ENCODE measurements at places on chromosomes 2 and 18. TPM values are rescaled to one million over a fixed set of nuclear protein-coding genes. Genes with fewer than 3 reads are reported as not detected.

PROC gene
- total RNA-seq, result not detected

SH2D6 gene
- total RNA-seq, result not detected

SPDYA gene
- 0.33 TPM for total RNA-seq

LRP1B gene
- total RNA-seq, result 0.66 TPM

DNA sequence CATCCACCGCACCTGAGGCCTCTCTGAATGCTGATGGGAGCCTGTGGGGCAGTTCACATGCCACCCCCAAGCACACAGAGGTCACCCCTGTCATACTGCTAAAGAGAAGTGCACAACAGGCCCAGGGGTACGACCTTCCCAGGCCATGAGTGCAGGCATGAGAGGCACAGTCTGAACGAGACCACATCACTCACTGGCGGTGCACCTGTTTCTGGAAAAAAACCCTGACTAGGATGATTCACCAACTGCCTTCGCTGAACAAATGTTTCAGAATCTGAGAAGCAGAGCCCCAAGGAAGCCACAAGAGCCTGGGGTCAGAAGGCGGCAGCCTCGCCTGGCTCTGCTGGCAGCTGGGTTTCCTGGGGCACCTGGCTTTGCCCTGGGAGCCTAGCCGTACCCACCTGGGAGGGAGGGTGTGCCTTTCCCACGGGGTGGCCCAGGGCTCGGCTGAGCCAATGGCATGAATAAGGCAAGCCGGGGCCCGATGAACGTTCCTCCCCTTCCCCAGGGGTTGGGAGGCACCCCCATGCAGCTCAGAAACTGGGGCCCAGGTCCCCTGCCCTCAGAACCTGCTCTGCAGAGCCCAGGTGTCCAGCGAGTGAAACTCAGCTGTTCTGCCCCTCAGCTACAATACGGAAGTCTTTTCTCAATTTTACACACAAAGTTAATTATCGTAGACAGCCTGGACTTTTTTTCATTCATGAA lies 73.8 kb downstream of the HDAC4 start:
- no peak for DNase-seq
- peaks cover 89% of the 10 kb centered on the region for H3K4me1 ChIP-seq
- no peaks in the 10 kb centered on the region for H3K27me3 ChIP-seq
- no peak overlapping the region for H3K4me3 ChIP-seq
- peak overlapping the region; percentile 91 for H3K27ac ChIP-seq

GRCh38 chr18:34322365-34323289 lies 97.9 kb upstream of the NOL4 start:
- H3K36me3 ChIP-seq, result no peaks in the 10 kb centered on the region
- no peak for DNase-seq
- H3K27ac ChIP-seq, result no peak overlapping the region
- H3K27me3 ChIP-seq, result no peaks in the 10 kb centered on the region
- H3K4me3 ChIP-seq, result no peak overlapping the region

GRCh38 chr2:173151671-173152401 lies 76.2 kb downstream of the MAP3K20 start:
- H3K27me3 ChIP-seq, result no peaks in the 10 kb centered on the region
- no peak overlapping the region for H3K27ac ChIP-seq
- H3K4me1 ChIP-seq, result peaks cover 68% of the 10 kb centered on the region
- no peak for DNase-seq
- H3K4me3 ChIP-seq, result no peak overlapping the region

- H3K4me1 ChIP-seq, result no peaks in the 10 kb centered on the region
- no peak overlapping the region for H3K27ac ChIP-seq
Observed at GRCh38 chr2:103264058-103264768, 502.4 kb downstream of the TMEM182 start.

- no peak overlapping the region for H3K4me3 ChIP-seq
- no peak overlapping the region for H3K27ac ChIP-seq
- peaks cover 14% of the 10 kb centered on the region for H3K27me3 ChIP-seq
Observed at GRCh38 chr2:129775952-129776653, 203.4 kb upstream of the RAB6C start.

DNA sequence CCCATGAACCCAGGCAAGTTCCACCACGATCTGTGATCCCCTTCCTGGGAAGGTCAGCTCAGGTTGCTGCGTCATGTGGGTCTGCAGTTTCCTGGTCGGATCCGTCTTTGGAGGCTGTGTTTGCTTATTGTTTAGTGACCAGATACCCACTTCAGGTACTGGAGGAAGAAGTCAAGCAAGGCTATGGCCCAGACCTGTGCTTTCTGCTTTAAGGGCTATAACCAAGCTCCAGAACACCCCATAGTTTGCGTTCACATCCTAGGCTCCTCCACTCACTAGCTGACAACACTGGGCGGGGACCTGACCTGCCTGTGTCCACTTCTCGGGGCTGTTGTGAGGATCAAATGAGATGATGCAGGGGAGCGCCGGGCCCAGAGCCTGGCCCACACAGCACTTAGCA lies 44.0 kb downstream of the MAL start:
- DNase-seq, result no peak
- H3K4me3 ChIP-seq, result no peak overlapping the region
- H3K27ac ChIP-seq, result no peak overlapping the region
- no peaks in the 10 kb centered on the region for H3K27me3 ChIP-seq
- H3K36me3 ChIP-seq, result no peaks in the 10 kb centered on the region

DNA sequence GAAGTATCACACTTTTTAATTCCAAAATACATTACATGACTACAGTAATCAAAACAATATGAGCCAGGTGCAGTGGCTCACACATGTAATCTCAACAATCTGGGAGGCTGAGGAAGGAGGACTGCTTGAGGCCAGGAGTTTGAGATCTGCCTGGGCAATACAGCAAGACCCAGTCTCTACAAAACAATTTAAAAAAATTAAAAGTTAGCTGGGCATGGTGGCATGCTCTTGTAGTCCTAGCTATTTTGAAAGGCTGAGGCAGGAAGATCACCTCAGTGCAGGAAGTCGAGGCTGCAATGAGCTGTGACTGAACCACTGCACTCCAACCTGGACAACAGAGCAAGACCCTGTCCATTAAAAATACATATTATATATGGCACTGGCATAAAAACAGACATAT lies 109.8 kb downstream of the USP34 start:
- H3K27me3 ChIP-seq, result no peaks in the 10 kb centered on the region
- H3K4me3 ChIP-seq, result no peak overlapping the region
- no peak overlapping the region for H3K27ac ChIP-seq
- H3K36me3 ChIP-seq, result peaks cover 23% of the 10 kb centered on the region

GRCh38 chr2:9050122-9050809 lies 46.8 kb upstream of the MBOAT2 start:
- DNase-seq, result no peak
- H3K27ac ChIP-seq, result no peak overlapping the region
- H3K36me3 ChIP-seq, result no peaks in the 10 kb centered on the region
- H3K27me3 ChIP-seq, result no peaks in the 10 kb centered on the region
- no peaks in the 10 kb centered on the region for H3K4me1 ChIP-seq

GRCh38 chr2:222296911-222297599 lies 1.7 kb downstream of the PAX3 start:
- peak; percentile 82 for DNase-seq
- H3K4me3 ChIP-seq, result peak overlapping the region; percentile 16
- no peak overlapping the region for H3K27ac ChIP-seq
- peaks cover 88% of the 10 kb centered on the region for H3K27me3 ChIP-seq

DNA sequence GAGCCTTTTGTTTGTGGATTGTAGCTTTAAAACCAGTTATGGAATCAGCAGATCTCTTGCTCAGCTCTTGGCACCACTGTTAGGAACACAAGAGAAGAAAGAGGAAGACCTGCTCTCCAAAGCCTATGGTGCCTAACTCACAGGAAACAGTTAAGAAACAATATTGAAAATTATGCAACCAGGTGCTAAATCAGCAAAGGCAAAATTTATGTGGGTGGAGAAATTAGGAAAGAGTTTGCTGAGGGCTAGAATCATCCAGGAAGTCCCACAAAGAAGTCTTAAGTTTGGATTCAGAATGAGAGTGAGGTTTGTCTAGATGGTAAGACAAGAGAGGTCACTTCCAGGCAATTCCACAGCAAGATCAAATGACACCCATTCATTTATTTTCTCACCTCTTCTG lies 49.4 kb downstream of the AOX1 start:
- H3K4me1 ChIP-seq, result no peaks in the 10 kb centered on the region
- no peaks in the 10 kb centered on the region for H3K36me3 ChIP-seq
- no peak overlapping the region for H3K27ac ChIP-seq
- no peak overlapping the region for H3K4me3 ChIP-seq
- DNase-seq, result peak; percentile 31

GRCh38 chr2:45253151-45253550 lies 243.9 kb upstream of the SIX2 start:
- H3K27ac ChIP-seq, result no peak overlapping the region
- DNase-seq, result no peak
- H3K4me3 ChIP-seq, result no peak overlapping the region

DNA sequence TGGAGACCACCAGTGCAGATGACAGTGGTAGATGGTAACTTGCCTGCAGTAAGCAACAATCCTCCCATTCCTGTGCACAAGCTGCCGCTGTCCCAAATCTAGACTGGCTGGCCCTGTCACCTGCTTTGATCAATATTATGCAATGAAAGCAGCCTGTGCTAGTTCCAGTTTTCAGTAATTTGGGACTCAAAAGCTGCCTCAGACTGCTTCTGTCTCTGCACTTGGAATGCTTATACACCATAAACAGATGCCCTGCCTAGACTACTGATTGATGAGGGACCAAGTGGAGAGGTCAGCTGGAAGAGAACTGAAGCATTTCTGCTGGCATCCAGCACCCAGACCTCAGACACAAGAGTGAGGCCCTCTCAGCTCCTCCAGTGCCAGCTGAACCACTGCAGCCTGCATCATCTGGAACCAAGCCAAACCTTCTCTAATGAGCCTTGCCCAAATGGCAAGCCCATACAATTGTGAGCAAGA lies 24.9 kb downstream of the CCBE1 start:
- H3K4me1 ChIP-seq, result peaks cover 55% of the 10 kb centered on the region
- no peaks in the 10 kb centered on the region for H3K27me3 ChIP-seq
- H3K27ac ChIP-seq, result peak overlapping the region; percentile 45
- H3K36me3 ChIP-seq, result no peaks in the 10 kb centered on the region
- no peak overlapping the region for H3K4me3 ChIP-seq
- DNase-seq, result no peak

Data from esophagus muscularis mucosa (tissue), 4 donors.